RCC 7860 (cell line): ENCODE measurements at places on chromosomes 3 and 15.

DNA sequence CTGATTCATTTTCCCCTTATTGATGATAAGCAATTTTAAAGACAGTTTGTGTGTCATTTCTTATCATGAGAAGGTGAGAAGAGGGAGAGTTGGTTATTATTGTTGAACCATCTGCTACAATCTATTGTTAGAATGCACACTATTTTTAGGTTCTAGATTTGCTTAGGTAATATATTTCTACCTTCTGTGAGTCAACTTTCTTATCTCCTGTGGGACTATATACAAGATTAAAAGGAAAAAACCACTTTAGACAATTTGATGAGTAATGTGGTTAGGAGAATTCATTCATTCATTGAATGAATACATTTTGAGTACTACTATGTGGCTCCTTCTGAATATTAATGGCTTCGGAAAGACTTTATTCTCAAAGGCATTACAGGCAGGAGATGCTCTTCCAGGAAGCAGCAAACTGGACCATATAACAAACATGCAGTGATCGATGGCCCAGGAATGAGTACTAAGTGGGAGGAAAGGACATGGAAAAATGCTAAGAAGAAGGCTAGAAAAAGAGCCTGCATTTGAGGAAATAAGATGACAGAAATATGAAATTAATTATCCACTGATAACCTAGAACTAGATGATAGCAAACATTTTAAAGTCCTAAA lies 22.4 kb downstream of the SPTSSB start:
- DNase-seq: peak; percentile 22

GRCh38 chr15:83716605-83717004 lies 62.7 kb downstream of the ADAMTSL3 start:
- no peak for DNase-seq

- peak; percentile 27 for DNase-seq
Measured at GRCh38 chr3:167032267-167032876, 347.7 kb downstream of the ZBBX start.

DNA sequence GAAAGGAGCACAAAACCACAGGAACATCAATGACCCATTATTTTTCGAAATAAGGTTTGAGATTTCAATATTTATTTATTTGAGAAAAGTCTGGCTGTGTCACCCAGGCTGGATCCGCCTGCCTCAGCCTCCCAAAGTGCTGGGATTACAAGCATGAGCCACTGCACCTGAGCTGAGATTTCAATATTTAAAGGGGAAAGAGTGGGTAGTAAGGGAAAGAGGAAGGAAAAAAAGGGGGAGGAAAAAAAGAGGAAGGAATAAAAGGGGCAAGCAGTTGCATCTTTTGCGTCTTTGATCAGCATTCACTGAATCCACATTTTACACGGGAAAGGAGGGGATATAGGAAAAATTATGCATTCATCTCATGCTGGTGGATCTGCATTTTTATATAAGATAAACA lies 47.4 kb downstream of the ERICH6 start:
- DNase-seq: no peak

DNA sequence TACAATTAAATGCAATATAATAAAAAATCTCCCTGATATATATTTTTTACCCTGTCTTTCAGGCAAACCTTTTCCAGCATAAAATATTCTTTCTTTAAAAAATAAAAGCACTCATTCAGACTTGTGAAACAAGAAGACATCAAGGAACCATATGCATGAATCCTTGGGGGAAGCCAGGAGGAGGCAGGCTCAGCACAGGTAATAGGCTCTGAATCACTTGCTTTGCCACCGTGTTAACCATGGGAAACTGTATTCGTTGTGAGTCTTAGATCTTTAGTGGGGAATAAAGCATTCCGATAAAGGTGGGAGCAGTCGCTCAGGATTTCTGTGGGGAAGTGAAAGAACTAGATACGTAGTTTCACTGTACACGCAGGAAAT lies 42.4 kb downstream of the FBN1 start:
- DNase-seq: no peak

- DNase-seq: no peak
Measured at GRCh38 chr15:52480990-52481389, 47.7 kb downstream of the MYO5A start.
